BJ (cell line): ENCODE measurements at places on chromosomes 6 and 20. TPM values are rescaled to one million over a fixed set of nuclear protein-coding genes. Genes with fewer than 3 reads are reported as not detected.
A peak's percentile ranks its signal among the peaks of the same experiment; 100 is the strongest.

DNA sequence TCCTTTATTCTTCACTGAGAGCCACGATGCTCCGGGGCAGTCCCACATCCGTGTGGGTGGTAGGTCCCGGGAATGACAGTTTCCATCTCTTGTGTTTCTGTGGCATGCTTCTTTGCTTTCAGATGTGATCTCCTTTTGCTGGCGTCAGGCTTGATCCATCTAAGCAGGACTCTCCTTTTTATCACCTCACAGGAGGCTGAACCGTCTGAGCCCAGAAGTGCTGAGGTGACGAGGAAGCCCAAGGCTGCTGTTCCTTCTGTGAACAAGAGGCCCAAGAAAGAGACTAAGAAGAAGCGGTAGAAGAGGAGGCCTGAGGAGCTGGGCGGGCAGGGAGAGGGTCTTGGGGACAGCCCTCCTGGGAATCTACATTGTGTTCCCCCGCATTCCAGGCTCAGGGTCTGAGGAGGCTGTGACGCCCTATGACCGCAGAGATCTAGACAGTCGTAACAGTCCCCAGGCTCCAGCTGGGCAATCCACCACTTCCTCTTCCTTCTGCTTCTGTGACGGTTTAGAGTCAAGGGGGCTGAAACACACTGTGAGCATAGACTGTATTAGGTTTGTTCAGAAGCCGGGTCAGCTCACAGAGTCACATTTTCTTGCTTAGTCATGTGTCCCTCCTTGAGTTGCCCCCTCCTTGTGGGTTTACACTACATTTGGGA, 26.8 kb downstream of the MANBAL start:
- DNase-seq = no peak

The STMND1 gene
- 0.05 and 0.16 TPM in 2 replicates for polyA plus RNA-seq

DNA sequence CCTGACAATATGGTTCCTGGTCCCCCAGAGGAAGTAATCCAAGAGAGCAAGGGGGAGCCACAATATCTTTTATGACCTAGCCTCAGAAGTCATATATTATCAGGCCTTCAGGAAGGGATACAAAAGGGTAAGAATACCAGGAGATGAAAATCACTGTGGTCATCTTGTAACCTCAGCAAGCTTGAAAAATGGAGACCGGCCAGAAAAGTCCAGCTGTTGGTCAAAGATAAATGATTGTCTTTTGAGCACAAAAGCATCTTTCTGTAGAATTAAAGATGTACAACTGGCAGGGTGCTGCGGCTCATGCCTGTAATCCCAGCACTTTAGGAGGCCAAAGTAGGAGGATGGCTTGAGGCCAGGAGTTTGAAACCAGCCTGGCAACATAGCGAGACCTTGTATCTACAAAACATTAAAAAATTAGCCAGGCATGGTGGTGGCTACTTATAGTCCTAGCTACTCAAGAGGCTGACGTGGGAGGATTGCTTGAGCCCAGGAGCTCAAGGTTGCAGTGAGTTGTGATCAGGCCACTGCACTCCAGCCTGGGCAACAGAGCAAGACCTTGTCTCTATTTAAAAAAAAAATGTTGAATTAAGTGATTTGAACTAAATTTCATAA, 118.0 kb upstream of the MARCKS start:
- no peak for DNase-seq

The BPIFB2 gene
- not detected in 2 replicates for polyA plus RNA-seq

The EPPIN gene
- polyA plus RNA-seq = not detected in 2 replicates

DNA sequence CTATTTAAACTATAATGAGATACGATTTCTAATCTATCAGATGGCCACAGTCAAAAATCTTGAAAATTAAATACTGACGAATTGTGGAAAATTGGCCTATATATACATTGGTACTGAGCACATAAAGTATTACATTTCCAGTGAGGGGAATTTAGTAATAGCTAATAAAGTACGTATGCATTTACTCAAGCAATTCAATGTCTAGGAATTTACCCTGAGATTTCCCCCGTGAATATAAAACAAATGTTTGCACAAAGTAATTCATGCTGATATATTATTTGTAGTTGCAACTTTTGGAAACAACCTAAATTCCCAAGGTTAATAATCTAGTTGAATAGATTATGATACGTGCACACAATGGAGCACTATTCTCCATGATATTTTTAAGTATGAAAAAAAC, 14.7 kb upstream of the C6orf141 start:
- no peak for DNase-seq

GRCh38 chr20:32473231-32474008, 111.7 kb downstream of the NOL4L start:
- DNase-seq = no peak

The HDGFL1 gene
- not detected in 2 replicates for polyA plus RNA-seq

DNA sequence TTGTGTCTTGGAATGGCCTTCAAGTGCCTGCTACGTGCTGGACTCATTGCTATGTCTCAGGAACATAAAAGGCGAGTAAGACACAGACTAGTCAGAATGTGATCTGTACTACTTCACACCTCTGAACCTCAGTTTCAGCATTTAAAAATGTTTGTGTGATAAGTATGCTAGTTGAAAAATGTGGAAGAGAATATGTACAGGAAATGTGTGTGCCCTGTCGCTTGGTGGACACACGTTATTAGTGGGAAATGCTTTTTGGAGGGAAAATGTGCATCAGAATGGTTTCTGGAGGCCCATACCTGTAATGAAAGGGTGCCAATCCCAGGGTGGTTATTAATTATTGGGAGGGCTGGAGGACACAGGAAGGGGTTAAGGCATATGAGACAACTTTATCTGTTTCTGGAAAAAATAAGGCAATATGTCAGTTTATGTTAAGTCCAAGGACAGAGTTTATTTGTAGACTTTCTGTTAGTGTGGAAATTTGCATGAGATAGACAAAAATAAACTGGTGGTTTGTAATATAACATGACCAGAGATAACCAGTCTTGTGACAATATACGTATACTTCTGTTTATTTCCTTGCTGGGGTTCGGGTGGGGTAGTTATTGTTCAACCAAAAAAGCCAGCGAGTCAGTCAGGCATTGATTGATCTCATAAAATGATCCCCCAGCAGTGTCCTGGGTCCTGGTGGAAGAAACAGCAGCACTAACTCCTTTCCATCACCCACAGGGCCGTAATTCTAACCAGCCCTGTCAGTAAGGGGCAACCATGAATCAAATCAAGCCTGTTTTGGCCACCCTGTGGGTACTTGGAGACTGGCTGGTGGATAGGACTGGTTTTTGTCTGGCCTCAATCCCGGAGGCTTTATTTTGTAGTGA, 117.9 kb downstream of the JARID2 start:
- DNase-seq = no peak

- no peak for DNase-seq
Observed at GRCh38 chr20:19659448-19659847, 98.6 kb upstream of the RIN2 start.

The NRN1 gene
- polyA plus RNA-seq = 1.0 and 1.1 TPM in 2 replicates

The MDFI gene
- polyA plus RNA-seq = not detected in 2 replicates

The LIN28B gene
- not detected in 2 replicates for polyA plus RNA-seq

DNA sequence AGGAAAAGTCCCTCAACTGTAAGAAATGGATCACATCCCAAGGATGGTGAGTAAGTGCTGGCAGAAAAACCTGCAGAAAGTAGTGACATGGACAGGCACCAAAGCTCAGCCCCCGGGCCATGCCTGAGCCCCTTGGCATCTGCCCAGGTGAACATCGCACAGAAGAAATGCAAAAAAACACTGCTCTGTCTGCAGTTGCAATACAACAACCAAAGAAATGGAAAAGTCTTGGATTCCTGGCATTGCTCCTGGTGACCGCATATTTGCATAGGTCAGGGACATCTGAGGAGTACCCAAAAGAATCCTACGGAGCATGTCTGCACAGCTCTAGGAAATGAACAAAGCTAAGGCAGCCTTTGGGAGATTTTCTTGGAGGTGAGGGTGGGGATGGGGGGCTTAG, 63.1 kb upstream of the PTPRT start:
- DNase-seq = no peak

The OVOL2 gene
- not detected in 2 replicates for polyA plus RNA-seq

The CTCFL gene
- not detected in 2 replicates for polyA plus RNA-seq

GRCh38 chr6:50271266-50271665, 221.5 kb upstream of the DEFB112 start:
- DNase-seq = no peak

DNA sequence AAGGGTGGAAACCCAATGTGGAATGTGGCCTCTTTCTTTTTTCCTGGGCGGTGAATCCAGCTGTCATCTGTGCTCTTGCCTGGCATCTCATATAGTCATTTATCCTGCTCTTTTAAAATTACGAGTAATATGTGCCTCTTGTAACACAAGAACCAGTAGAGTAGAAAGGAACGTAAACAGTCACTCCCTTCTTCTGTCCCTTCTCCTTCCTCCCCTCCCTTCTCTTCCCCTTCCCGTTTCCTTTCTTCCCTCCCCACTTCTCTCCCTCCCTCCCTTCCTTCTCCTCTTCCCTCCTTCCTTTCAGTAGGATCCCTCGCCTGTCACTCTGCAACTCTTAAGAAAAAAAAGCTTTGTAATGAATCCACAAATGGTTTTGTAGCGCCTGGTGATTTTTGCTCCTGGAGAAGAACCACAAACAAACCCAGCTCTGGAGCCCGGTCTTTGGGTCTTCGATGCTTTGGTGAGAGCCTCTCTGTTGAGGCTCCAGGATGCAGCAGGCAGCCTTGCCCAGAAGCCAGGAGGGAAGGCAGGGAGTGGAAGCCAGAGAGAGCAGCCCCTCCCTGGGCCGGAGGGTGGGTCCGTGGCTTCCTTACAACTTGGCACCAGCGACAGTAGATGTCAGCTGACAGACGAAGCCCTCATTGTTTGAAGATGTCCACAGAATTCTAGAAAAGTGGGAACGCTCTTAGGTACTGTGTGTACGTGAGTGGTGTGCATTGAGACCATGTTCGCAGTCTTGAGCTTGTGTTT, 15.0 kb downstream of the DUSP22 start:
- DNase-seq = no peak

The FAM184A gene
- polyA plus RNA-seq = not detected in 2 replicates

The RFX6 gene
- not detected in 2 replicates for polyA plus RNA-seq

DNA sequence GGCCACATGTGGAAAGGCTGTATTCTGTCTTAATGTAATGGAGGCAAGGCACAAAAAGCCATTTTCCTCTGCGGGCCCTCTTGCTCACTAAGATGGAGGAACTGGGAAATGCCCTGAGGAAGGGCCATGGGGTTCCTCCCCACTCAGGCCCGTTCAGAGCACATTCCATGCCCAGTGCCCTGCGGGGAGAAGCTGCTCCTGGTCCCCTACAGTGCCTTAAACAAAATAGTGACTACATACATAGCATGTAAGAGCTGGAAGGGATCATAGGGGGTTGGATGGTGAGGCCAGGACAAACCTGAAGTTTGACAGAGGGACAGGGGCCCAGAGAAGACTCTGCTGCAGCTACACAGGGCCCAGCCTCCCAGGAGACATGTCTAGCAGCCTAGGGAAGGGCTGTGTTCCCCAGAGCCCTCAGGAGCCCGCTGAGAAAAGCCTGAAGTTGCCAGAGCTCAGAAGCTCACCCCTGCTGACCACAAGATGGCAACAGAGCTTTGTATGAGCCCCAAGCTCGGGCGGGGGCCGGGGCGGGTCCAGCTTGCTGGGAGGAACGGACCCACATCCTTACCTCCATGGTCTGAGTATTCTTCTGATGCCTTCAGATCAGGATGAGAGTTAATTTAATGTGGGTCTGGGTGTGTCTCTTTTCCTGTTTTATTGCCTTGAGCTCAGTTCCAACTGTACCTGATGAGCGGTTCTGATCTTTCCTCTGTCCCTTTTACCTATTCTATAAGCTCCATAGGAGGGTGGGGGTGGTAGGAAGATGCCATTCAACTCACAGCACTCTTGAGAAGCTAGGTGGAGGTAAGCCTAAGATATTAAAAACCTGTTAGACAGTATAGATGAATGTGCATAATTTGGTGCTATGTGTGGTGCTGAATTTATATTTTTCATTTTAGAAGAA, 242.9 kb downstream of the CDC5L start:
- no peak for DNase-seq

The GPSM3 gene
- polyA plus RNA-seq = 9.8 and 13.3 TPM in 2 replicates

- DNase-seq = no peak
Observed at GRCh38 chr6:139500977-139501376, 126.5 kb upstream of the CITED2 start.

- no peak for DNase-seq
Observed at GRCh38 chr6:132812756-132813172, 1.6 kb upstream of the RPS12 start.

- DNase-seq = no peak
Observed at GRCh38 chr20:62655282-62656196, 13.2 kb downstream of the SLCO4A1 start.

The FAM83D gene
- 26.6 and 40.1 TPM in 2 replicates for polyA plus RNA-seq

GRCh38 chr6:129105793-129106192, 222.9 kb downstream of the LAMA2 start:
- DNase-seq = no peak

DNA sequence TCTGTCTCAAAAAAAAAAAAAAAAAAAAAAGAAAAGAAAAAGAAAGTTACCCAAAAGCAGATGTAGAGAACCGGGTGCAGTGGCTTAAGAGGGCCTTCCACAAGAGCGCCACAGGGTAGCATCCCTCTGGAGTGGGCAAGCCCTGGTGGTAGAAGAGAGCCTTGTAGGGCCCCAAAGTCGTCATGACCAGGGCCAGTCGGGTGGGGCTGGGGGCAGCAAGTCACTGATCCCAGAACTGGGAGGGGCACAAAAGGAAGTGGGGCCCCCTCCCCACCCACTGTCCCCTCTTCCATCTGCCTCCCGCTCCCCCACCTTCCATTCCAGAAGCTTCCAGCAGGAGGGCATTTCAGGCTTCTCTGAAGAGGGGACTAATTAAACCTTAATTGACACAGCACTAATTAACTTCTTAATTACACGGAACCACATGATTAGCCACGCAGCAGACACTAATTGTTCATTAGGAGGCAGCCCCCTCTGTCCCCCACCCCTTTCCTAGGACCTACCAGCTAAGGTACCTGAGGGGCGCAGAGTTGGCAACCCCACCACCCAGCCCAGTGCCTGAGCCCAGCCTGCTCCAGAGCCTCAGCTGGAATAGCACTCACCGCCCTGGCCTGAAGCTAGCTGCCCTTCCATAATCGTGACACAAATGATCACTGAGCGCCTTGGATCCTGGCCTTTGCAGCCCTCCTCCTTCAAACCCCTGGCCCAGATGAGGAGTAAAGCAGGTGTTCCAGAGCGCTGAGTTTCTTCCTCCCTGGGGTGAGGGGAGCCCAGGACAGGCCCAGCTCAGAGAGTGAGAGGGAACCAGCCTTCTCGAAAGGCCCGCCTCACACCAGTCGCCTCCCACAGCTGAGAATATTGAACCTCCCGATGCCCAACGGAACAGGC, 34.8 kb downstream of the MDFI start:
- DNase-seq = no peak

DNA sequence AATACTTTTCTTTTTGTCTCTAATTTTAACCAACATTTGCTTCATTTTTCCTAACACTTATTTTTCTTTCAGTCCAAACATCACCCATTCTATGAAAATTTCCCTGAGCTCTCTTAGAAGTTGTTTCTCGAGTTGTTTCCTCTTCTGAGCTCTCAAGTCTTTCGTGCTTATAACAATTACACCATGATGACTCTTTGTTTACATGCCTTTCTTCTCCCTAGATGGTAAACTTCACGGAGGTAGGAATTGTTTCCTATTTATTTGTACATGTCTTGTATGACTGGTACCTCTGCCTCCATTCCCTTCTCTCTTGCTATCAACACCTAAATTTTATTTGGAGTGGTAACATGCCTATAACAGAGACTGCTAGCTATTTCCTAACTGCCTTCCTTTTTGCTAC, 6.4 kb downstream of the BLOC1S5 start:
- no peak for DNase-seq

The SLC4A11 gene
- 0.94 and 1.2 TPM in 2 replicates for polyA plus RNA-seq

GRCh38 chr6:105326216-105326615, 76.7 kb downstream of the PREP start:
- peak; percentile 26 for DNase-seq

The LTA gene
- polyA plus RNA-seq = not detected in 2 replicates

GRCh38 chr6:90202156-90202555, 94.5 kb downstream of the BACH2 start:
- no peak for DNase-seq
